ENCODE measurements at places on chromosomes 3 and 15. TPM values are rescaled to one million over a fixed set of nuclear protein-coding genes. Genes with fewer than 3 reads are reported as not detected.

NAALADL2 gene
- 1.6 TPM for total RNA-seq

MYZAP gene
- 0.72 TPM for total RNA-seq

STAB1 gene
- 0.90 TPM for total RNA-seq

DNA sequence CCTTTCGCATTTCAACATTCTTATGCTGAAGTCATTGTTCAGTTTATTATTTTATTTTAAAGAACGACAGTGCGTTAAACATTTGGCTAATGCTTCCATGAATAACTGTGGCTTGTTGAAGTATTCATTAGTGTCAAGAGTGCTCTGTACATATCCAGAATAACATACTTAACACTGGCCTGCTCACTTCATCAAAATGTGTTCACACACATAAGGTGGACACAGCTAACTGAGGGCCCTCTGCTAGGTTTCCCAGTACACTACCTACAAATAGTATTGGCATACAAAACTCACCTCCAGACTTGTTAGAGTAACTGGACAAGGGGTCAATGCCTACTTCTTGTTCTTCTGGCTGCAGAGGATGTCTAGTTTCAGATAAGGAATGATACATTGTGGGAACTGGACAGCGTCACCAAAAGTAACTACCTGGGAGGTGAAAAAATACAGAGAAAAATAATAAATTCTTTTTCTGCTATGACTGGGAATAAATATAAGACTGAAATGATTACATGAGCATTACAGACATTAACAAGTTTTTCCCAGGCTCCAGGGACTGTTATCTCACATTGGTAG is 234.2 kb downstream of the TBC1D5 start:
- DNase-seq: no peak

- DNase-seq: peak; percentile 53
Observed at GRCh38 chr3:51686512-51687215, 15.6 kb downstream of the TEX264 start.

DNA sequence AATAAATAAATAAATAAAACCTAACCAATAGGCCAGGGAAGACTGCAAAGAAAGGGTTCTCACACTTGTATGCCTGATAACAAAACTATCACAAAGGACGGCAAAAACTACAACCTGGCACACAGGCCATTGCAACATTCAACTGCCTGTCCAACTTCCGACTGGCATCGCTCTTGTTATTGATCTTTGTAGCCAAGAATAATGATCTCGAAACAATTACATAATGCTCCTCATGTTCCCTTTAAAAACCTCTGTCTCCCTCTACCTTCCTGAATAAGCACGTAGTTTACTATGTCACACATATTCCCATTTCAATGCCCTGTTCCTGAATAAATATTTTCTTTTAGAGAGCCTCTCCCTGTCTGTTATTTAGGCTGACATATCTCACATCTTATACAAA is 74.3 kb downstream of the B3GNT5 start:
- no peak for DNase-seq

DNA sequence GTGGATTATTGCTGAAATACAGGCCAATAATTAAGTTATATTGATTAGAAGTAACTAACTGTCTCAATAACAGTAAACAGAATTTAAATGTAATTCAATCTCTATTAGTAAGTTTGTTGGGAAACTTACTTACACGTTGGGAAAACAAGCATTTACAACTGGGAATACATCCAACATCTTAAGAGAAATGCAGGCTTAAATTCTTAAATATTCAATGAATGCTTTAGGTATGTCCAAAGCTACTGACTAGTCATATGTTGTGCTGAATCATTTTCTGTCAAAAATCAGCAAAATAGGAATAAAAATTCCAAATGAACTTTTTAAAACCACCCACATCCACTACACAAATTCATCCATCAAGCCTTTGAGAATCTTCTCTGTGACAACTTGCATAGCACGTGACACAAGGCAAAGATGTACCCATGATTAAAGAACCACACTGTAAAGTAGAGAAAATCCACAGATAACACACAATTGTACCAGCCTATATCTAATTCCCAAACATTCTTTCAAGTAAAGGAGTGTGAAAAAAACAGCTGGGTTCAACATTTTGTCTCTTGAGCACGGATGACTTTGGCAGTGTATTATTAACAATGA is 60.0 kb downstream of the NMNAT3 start:
- DNase-seq: no peak

- peak; percentile 61 for DNase-seq
Observed at GRCh38 chr3:130345487-130346079, at the start of gene COL6A5. COL6A5 (plus strand) TSS chr3:130345672; CDS start chr3:130373639, 27,967 bp downstream.

GRCh38 chr15:67937153-67937761 is 97.4 kb upstream of the RNU6-1 start:
- DNase-seq: peak; percentile 52

- DNase-seq: no peak
Observed at GRCh38 chr3:99647081-99647480, 8.7 kb downstream of the COL8A1 start.

DNA sequence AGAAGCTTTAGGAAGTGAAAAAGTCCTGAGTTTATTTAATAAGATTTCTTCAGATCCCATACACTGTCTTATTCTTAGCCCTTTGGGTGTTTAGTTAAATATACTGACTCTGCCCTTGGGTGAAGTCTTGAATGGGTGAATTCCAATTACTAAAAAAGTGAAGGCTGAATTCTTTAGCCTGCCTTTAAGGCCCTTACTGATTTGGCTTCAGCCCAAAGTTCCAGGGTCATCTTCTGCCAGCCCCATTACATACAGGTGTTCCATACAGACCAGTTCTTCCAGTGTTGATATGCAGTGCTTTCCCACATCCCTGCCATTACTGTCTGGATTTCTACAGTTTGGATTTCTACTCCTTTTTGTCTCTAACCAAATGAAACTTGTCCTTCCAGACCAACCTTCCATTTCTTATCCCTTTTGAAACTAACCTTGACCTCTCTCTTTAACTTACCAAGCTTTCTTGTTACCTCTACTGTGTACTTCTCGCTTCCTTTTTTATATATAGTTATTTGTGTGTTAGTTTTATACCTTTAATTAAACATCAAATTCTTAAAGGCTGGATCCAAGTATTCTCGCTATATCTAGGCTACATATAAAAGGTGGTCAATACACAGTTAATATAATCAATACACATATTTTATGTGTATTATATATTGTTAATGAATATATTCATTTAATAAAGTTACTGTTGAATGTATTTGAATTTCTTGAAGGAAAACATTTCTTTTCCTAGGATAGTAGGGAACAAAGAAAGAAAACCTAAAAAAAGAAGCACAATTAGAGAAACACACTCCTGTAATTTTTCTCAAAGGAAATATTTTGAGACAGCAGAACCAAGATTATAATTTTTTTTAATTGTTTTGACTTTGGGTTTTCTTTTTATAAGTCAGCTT is 15.0 kb downstream of the MBNL1 start:
- no peak for DNase-seq

GRCh38 chr3:7667774-7668173 is 806.9 kb downstream of the GRM7 start:
- no peak for DNase-seq

- no peak for DNase-seq
Observed at GRCh38 chr3:105798381-105798934, 70.4 kb downstream of the CBLB start.

DNA sequence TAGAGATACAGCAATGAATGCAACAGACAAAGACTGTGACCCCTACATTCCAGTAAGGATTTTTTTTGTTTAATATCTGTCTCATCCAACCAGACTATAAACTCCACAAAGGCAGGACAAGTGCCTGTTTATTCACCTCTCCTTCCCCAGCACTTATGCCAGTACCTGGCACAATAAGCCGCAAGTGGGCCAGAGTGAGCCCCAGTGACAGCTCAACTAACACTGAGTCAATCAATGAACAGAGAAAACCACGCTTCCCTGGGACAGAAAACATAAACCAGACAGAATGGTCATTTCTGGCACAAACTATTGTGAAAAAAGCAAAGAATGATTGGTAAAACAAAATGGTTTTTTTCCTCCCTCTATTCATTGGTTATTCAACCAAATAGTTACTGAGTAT is 52.2 kb downstream of the RYK start:
- no peak for DNase-seq

All from H9 (cell line).